CD4-positive, alpha-beta memory T cell (primary cell): ENCODE measurements at places on chromosomes 6 and 20.
A peak's percentile ranks its signal among the peaks of the same experiment; 100 is the strongest.

DNA sequence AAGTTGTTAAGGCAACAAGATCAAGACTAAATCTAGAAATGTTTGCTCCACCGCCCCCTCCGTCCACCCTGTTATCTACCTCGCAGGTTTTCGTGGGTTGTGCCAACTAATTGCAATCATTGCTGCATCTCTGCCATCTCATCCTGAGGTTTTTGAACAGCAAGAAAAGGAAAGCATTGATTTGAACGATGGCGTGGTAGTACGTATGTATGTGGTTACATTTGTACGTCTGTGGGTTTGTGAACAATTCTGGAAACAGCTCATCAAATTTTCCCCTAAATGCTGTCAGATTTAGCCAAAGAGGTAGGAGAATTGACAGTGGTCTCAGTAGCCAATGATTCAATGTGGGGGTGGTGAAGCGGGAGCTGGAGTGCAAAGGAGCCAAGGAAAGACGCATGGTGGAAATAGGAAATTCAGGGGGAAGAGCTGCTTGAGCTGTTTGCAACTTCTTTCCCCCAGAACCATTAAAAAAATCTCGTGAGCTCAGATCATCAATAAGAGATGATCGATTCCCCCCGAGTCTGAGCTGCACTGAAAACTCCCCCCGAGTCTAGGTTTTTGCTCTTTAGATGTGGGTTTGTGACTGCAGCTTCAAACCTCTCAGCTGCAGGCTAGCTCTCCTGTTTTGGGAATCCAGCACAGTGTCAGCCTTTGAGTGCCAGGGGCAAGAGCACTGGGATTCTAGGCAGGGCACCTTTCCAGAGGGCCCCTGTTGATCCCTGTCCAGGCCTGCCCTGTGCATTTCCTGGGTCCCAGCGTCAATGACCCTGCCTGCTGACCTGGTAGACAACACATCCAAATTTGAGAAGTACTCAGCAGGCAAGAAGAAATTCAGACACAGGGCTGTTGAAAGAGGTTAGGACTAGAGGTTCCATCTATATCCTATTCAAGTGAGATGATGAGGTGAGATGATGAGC, 72.6 kb upstream of the LY86 start:
- peak; percentile 48 for DNase-seq

DNA sequence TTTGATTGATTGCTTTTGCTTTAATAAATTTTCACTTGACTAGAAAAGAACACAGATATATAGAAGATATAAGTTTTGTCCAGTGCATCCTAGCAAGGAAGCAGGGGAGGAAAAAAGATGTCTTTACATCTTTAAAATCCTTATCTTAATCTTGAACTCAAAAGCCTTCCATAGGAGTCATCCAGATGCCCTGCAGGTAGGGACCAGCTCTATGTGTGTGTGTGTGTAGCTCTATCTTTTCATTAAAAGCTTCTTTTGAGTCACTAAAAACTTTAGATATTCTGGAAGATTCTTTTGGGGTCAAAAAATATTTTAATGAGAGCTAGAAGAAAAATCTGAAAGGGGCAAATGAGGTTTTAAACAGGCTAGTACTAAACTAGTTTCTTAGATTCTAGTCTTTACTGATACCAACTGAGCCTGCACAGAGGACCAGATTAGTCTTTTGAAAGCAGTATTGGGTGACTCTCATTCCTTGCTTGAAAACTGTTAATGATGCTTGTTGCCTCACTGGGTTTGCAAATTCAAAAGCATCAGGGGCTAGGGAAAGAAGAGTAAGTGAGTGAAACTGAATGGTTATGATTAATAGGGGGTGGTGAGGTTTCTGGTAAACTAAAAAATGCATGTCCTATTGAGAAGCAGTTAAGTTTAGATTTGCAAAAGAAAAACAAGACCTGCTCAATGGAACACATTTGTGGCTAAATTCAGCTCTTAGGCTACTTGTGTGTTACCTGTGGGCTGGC, 40.6 kb upstream of the JAG1 start:
- DNase-seq, result no peak

GRCh38 chr6:152981989-152982903, 595 bp downstream of the FBXO5 start:
- DNase-seq, result no peak

GRCh38 chr6:9537381-9537780, 877.5 kb downstream of the TFAP2A start:
- DNase-seq, result no peak

DNA sequence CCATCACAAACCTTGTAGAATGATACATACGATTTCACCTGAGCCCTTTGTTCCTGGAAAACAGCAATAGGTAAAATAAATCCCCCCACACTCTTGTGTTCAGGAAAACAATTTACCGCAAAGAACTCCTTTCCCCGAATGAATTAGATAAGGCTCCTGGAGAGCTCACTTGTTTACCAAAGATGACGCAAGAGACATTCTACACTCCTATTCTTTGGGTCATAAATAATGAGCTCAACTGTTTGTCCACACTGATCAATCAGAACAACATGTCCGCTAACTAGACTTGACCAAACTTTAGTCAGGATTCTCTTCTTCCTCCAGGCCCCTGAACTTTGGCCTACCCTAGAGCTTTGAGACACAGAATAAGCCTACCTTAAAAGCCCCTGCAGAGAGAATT, 271.9 kb upstream of the OPRM1 start:
- no peak for DNase-seq

GRCh38 chr6:119172824-119173223, 94.4 kb upstream of the FAM184A start:
- DNase-seq, result no peak

GRCh38 chr6:56551409-56552120, 91.1 kb downstream of the DST start:
- DNase-seq, result no peak

DNA sequence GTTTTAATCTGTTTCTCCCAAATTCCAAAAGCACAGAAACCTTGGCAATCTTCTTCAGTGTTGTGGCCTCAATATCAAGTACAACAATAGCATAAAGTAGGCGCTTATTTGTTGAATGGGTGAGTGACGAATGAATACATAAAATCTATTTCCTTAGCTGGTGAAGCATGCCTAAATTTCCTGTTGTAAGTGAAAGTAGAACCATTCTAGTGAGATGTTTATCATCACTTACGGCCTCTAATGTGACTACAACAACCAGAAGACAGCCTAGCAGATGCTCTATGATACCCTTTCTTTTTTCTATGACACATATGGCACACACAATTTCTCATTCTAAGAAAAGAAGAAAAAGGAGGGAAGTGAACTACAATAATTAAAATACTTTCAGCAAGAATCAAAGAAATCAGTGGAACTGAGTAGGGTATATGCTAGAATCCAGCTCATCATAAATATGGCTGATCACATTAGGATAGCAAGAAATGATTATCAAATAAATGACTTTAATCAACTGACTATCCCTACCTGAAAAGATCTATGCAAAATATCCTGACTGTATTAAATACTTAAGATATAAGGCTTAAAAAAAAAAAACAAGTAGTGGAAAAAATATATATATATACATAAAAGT, 67.4 kb downstream of the BTBD9 start:
- peak; percentile 74 for DNase-seq

GRCh38 chr6:73263570-73263909, 544 bp upstream of the KHDC1 start:
- DNase-seq, result no peak

- no peak for DNase-seq
Measured at GRCh38 chr6:30327232-30327746, 562 bp downstream of the TRIM39 start.

GRCh38 chr6:1482381-1483166, 93.2 kb downstream of the FOXF2 start:
- DNase-seq, result no peak

DNA sequence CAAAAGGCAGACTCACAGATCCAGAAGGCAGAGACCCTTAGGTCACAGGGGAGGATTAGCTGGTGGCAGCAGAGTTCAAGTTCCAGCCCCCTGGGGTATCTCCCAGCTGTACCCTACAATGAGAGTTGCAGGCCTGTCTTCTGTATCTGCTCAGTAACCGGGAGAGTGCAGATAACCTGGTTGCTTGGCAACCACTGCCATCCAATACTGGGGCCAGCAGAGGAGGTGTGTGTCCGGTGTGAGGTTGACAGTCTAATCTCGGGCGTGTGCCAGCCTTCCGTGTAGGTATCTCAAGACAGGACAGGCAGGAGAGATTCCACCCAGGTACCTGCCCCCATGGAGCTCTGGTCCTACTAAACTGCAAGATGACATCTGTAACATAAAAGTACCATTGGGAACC, 56.6 kb upstream of the TBC1D7 start:
- DNase-seq, result no peak

GRCh38 chr20:12591949-12592470, 416.8 kb upstream of the SPTLC3 start:
- no peak for DNase-seq

- DNase-seq, result no peak
Measured at GRCh38 chr6:144476286-144476685, 191.2 kb downstream of the UTRN start.

- DNase-seq, result peak; percentile 63
Measured at GRCh38 chr6:7073821-7074525, 33.8 kb upstream of the RREB1 start.

DNA sequence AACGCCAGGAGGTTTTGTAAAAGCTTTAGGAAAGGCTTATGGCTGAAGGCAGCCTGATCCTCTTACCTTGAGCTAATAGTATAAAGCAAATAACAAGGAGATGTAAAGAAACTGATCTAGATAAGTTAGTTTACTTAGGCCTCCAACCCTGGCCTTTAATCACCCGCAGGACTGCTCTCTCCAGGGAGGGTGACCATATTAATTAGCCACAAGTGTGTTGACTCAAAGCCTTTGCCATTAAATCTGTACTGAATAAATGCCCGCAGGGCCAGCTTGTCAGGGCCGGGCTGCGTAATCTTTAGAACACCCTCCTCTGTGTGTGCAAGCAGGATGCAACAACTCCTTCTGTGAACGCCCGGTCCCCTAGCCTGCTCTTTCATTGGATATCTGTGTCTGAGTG, 6.1 kb upstream of the PRSS16 start:
- no peak for DNase-seq

DNA sequence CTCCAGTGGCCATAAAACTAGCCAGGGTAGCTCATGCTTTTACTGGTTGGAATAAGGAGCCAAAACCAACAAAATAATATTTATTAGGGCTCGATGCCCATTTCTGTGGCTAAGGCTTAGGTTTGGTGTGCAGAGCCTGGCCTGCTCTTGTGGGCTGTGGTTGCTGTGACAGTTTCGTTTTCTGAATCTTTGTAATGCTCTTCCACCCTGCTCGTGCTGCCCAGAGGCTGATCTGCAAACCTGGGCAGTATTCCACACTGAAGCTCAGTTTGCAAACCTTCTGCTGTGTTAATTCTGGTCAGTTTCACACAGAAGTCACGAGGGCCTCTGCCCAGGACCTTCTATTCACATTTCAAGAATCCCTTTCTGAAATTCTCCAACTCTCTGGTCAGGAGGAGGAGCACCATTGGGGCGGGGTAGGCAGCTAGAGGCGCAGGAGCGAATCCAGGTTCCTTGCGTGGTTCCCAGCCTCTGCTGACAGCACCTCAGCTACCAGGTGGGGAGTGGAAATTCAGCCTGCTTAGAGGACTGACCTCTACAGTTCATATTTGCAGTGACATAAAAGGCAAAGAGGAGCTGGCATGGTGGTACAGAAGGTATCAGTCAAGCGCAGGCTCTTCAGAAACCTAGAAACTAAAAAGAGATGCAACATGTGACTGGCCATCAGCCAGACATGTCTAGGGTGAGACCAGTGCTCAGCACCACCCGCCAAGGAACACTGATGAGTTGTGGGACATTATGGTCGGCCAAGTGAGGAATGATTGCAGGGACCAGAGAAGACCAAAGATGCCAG, 14.3 kb upstream of the C20orf144 start:
- DNase-seq, result no peak

- DNase-seq, result no peak
Measured at GRCh38 chr20:7849675-7850074, 90.6 kb downstream of the HAO1 start.

GRCh38 chr20:2476742-2477615, 6.4 kb upstream of the SNRPB start:
- no peak for DNase-seq

DNA sequence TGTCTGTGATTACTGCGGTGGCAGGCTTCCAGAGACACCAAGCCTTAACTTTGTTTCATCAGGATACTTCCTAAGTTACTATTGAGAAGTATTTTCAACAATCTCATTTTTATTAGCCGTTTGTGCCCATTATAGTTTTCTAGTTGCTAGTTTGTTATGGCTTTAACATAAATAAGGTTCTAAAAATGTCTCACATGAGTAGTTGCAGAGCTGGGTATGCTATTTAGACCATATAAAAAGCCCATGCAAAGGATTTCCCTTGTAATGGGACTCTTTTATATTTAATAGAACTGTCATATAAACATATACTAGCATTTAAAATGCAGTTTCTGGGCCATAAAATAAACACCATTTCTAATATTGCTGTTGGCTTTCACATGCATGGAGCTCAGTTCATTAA, 205.3 kb upstream of the TCF21 start:
- no peak for DNase-seq

DNA sequence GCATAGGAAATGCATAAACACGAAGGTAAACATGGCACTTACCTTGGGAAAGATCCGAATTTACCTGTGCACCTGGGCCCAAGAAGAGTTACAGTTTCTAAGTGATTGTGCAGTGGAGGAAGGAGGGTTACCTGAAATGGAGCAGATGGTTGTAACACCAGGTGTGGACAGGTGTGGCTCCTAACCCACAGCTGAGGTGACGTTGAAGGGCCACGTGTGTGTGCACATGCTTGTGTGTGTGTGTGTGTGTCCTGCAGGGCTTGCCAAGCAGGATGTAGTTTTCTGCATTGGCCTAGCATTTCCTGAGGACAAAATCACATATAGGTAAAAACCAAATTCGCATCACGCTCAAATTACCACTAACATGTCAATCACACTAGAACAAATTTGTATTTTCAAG, 240.8 kb downstream of the ANKRD60 start:
- DNase-seq, result no peak

- DNase-seq, result no peak
Measured at GRCh38 chr6:150152891-150153876, 10.3 kb downstream of the PPP1R14C start.

DNA sequence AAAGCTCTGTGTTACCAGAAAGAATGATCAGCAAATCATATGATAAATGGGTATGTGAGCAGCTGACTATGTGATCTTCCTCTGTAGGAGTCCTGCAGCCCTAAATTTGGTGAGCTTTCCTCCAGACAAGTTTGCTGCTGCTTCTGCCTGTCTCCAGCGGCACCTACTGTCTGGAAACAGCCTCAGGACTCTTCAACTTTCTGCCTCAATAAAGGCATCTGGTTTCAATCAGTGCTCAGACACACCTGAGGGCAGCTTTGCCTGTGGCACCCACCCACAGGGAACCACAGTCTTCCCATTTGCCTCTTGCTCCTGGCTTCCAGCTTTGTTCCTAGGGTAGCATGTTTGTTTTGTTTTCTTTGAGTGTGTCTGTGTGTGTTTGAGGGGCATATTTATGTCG, 727.9 kb upstream of the MAN1A1 start:
- no peak for DNase-seq

- peak; percentile 62 for DNase-seq
Measured at GRCh38 chr6:45714741-45715507, 300.7 kb downstream of the CLIC5 start.

DNA sequence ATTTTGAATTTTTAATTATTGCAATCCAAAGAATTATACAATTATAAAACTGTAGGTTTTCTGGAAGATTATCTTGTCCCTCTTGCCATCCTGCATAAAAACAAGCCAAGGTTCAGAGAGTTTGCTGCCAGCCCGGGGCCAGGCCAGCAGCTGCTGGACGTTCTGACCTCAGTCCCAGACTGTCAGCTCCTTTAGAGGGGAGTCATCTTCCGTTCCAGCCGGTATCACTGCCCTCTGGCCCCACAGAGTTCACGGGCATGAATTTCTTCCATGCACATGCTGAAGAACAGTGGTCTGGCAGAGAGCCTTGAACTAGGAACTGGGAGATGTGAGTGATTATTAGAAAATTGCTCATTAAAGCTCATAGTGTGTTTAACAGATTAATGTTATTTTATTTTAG, 130.4 kb upstream of the QKI start:
- no peak for DNase-seq
